ENCODE measurements at places on chromosomes 1 and 21.
A peak's percentile ranks its signal among the peaks of the same experiment; 100 is the strongest.

DNA sequence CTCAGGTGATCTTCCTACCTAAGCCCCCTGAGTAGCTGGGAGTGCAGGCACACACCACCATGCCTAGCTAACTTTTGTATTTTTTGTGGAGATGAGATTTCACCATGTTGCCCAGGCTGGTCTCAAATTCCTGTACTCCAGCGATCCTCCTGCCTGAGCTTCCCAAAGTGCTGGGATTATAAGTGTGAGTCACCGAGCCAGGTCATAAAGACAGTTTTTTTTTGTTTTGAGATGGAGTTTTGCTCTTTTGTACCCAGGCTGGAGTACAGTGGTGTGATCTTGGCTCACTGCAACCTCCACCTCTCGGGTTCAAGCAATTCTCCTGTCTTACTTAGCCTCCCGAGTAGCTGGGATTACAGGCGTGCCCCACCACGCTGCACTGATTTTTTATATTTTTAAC lies 42.1 kb downstream of the KIF1B start:
- no peak for DNase-seq

- DNase-seq = no peak
These were observed 93.0 kb upstream of the TTC34 start for GRCh38 chr1:2894381-2895041.

- peak; percentile 20 for DNase-seq
These were observed 595 bp downstream of the IL10RB start for GRCh38 chr21:33266789-33267135.

GRCh38 chr1:119279456-119280381 lies 88.9 kb upstream of the HAO2 start:
- DNase-seq = no peak

- no peak for DNase-seq
These were observed 9.7 kb upstream of the PMVK start for GRCh38 chr1:154945962-154946850.

DNA sequence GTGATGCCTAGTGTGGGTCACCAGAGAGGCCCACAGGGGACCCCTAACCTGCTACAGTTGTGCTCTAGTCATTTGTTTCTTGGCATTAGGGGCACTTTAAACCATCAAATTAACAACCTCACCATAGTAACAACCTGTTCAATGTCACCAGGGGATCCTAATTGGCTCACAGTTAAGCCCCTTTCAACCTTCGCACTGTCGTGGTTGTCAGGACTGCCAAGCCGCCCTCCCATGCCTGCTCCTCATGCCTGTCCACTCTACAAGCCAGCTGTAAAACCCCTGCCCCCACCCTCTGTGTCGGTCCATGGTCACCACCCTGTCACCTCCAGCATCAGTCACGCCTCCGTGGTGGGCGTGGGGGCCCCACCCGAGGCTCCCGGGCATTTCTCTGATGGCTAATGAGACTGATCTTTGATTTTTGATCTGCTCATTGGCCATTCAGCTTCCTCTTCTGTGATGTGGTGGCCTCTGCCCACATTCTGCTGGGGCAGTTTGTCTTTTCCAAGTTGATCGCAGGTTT lies 96.6 kb downstream of the WDR4 start:
- DNase-seq = no peak

GRCh38 chr1:66246351-66247269 lies 287.3 kb upstream of the SGIP1 start:
- no peak for DNase-seq

DNA sequence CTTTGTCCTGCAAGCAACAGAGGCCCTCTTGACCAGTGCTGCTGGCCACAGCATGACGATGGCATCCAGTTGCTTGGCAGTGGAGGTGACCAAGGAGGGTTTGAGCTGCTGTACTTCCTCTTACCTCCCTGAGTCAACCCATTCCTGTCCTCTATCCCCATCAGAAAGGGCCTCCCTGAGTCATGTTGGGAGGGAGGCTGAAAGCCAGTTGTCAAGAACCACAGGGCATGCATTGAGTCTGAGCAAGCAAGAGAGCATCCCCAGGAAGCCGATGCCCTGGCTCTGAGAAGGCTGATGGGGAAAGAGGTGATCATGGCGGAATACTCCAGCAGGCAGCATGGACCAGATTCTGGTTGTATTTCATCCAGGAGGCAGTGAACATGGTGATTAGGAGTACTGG lies 69.6 kb downstream of the LACTBL1 start:
- no peak for DNase-seq

Measured in left ventricle myocardium inferior (tissue), 1 donor.